ENCODE measurements at places on chromosomes 11 and 22. TPM values are rescaled to one million over a fixed set of nuclear protein-coding genes. Genes with fewer than 3 reads are reported as not detected.

The DNAJC24 gene
- 17.8 TPM for total RNA-seq

GRCh38 chr22:29821291-29822016 lies 16.6 kb downstream of the ASCC2 start:
- DNase-seq = peak; percentile 45

DNA sequence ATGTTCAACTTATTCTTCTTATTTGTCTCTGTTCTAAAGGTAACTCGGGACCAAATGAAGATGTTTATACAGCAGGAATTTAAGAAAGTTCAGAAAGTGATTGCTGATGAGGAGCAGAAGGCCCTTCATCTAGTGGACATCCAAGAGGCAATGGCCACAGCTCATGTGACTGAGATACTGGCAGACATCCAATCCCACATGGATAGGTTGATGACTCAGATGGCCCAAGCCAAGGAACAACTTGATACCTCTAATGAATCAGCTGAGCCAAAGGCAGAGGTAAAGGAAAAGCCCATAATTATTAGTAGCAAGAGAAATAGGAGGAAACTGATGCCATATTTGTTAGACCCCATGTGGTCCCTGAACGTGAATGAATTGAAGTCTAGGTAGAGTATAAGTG lies 63.3 kb downstream of the TRIM44 start:
- no peak for DNase-seq

The SHISAL1 gene
- 0.60 TPM for total RNA-seq

DNA sequence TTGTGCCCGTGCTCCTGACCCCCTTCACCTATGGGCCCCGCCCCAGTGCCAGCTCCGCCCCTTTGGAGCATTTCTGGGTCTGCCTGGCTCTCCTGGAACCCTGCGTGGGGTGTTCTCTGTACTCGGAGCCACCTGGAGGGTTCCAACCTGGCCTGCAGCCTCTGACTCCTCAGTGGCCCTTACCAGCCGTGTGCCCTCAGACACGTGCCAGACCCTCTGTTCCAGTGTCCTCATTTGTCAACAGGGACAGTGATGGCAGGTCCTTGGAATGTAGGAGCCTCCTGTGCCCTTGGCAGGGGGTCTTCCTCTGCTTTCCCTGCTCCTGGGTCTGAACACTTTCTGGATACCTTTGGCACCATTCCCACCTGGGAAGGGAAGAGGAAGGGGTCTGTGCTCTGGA lies 96.4 kb downstream of the CACNA1I start:
- no peak for DNase-seq

The FAM181B gene
- 2.2 TPM for total RNA-seq

- DNase-seq = peak; percentile 74
These were observed at the start of gene SCYL1 for GRCh38 chr11:65524741-65525545. TSS of gene SCYL1 (plus strand) at chr11:65525083. CDS start at chr11:65525154, 71 bp downstream.

DNA sequence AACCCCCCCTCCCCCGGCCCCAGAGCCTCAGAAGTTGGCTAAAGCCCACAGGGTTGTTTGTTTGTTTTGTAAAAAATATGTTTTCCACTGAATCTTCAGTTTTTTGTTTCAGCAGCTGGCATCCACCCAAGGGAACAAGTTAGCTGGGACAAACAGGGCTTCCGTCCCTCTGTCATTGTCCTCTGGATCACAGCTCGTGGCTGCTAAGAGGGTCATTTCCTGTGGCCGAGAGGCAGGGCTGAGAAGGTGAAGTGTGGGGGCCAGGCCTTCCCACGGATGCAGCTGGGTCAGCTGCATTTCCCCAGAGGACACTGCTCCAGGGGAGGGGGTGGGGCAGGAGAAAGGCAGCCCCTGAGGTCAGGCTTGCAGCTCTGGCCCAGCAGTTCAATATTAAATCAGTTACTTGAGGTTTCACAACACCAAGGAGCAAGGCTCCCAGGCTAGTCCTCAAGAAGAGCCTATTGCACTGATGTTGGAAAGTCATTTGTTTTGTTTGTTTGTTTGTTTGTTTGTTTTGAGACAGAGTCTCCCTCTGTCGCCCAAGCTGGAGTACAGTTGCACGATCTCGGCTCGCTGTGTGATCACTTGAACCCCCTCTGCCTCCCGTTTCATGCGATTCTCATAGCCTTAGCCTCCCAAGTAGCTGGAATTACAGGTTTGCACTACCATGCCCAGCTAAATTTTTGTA lies 34.4 kb upstream of the SMTN start:
- peak; percentile 52 for DNase-seq

DNA sequence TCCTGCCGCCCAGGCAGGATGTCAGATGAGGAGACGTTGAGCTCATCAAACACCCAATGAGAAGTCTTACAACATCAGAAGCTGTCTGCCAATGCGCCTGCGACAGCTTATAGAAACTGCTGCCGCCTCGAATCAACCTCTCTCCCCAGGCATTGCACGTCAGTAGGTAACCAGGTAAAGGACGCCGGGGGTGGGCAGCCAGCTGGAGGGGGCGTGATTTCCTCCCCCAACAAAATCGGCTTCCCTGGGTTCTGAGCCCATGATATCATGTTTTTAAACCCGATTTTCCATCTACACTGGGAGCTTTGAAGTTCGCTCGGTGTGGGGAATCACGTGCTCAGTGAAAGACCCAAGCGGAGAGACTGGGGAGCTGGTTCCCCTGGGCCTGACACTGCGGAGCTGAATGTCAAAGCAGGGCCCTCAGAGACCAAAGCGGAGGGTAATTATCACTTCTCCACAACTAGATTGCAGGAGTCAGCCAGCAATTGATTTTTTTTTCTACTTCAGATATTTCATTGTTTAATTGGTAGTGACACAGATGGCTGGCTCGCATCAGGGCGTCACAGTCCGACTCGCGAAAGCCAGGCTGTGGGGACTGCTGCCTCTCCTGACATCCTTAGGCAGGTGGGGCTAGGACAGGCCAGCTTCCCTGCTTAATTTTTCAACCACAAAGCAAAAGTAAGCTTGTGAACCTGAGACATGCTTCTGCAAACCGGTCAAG lies 15.4 kb downstream of the FAM83F start:
- DNase-seq = no peak

GRCh38 chr11:62669420-62670161 lies 1.9 kb upstream of the UQCC3 start:
- no peak for DNase-seq

- no peak for DNase-seq
These were observed 1008.4 kb downstream of the OPCML start for GRCh38 chr11:132523929-132524328.

The MYEOV gene
- total RNA-seq = 4.8 TPM

The GAL3ST3 gene
- not detected for total RNA-seq

The NAV2 gene
- total RNA-seq = 32.4 TPM

DNA sequence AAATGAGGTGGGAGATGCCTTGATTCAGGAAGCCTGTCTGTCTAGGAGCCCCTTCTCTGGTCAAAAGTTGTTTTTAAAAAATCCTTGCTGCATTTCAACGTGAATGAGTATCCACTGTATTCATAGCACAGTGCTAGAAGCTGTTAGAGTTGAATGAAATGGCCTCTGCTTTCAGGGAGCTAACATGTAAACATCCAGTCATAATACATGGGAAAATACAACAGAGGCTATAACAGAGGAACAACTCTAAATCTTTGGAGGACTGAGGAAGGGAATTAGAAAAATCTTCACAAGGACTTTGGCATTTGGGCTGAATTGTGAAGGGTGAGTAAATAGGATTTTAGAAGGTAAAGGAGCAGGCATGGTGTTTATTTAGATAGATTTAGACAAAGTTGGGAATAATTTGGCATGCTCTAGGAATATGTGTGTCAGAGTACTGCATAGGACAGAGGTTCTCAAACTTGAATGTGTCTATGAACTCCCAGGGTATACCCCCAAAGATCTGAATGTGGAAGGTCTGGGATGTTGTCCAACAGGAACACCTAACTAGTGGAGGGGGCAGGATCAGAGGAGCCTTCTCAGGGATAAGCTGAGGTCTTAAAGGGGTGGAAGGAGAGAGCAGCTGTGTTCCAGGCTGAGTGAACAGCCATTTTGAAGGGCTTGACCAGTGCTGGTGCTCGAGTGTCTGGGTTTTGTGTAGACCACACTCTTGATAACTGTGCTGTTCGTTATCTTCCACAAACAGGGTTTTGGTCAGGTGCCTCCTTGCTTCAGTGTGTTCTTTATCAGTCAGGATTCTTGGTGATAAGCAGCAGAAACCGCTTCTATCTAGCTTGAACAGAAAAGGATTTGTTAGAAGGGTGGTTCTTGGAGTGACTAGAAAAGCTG lies 12.7 kb downstream of the SREBF2 start:
- no peak for DNase-seq

GRCh38 chr11:75096456-75097172 lies at the start of gene OR2AT4:
TSS of gene OR2AT4 (minus strand) at chr11:75096876.
- no peak for DNase-seq

The MAPK11 gene
- 22.8 TPM for total RNA-seq

- DNase-seq = no peak
These were observed 127.7 kb downstream of the MAML2 start for GRCh38 chr11:96215110-96215782.

The ABTB2 gene
- 7.2 TPM for total RNA-seq

- no peak for DNase-seq
These were observed 168.5 kb upstream of the BDNF start for GRCh38 chr11:27868709-27869108.

DNA sequence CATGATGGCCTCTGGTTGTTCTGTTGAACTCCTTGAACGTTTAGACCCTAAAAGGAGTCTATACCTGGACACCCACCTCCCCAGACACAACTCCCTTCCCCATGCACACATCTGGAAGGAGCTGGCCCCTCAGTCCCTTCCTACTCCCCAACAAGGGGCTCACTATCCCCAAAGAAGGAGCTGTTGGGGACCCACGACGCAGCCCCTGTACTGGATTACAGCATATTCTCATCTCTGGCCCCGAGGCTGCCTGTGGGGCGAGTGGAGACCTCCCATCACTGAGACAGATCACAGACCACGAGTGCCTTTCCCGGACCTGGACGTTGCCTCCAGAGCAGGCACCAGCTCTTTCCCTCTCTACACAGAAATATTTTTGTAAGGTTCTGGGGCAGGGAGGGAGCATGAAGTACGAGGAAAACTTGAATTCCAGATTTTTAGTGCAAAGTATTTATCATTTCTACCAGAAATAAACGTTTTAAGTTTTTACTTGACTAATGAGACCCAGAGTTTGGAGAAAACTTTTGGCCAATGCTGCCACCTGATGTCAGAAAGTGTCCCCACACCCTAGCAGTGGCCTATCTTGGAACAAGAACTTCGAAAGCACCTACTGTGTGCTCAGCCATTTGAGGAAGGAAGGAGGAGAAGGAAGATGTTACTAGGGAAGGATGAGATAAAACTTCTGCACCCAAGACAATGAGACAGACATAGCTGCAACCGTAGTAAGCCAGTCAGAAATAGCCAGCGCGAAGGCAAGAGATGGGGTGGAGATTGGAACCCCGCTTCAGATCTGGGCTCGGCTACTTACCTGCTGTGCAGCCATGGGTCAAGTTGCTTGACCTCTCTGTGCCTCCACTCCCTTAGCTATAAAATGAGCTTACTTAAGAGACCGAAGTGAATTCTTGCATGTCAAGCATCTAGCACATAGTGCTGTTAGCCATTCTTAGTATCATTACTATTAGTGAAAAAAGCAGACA lies 10.2 kb upstream of the POU2F3 start:
- DNase-seq = no peak

- DNase-seq = no peak
These were observed 327.4 kb downstream of the BUD13 start for GRCh38 chr11:116445108-116446047.

The ART1 gene
- total RNA-seq = not detected

The CEND1 gene
- not detected for total RNA-seq

DNA sequence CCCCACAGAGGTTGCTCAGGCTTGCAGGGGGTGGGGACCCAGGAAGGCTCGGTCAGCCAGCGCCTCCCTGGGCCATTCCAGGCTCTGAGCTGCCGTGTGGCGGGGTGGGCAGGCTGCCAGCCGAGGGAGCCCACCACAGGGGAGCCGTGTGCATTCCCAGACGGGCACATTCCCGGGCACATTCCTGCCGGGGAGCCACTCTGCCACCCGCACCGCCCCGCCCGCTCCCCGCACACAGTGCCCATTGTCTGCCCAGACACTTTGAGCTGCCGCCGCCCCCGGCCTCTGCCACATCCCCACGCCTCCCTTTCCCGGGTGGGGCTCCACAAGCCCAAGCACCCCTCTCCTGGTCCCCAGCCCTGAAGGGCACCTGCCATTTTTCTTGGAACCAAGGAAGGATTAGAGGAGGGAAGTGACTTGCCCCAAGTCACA lies 27.4 kb downstream of the RPL3 start:
- DNase-seq = no peak

The RAB3IL1 gene
- 79.2 TPM for total RNA-seq

DNA sequence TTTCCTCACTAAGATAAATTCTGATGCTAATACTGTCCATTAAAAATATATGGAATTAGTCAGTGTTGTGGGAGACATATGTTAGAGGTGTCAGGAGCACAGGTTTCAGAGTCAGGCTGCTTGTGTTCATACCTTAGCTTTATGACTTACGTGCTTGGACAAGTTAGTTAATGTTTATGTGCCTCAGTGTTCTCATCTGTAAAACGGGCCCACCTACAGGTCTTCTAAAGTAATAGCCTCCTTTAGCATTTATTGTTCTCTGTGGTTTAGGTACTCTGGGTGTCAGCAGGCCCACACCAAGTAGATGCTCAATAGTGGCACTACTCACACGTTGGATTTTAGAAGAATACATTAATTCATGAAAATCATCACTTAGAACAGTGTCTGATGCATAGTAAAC lies 308.7 kb upstream of the ZC3H12C start:
- no peak for DNase-seq

The OR51B2 gene
- not detected for total RNA-seq

- no peak for DNase-seq
These were observed 73.8 kb upstream of the ARFGAP3 start for GRCh38 chr22:42930810-42931420.

All from tibial nerve (tissue), 4 donors.